ENCODE measurements at places on chromosomes 2 and 18.
A peak's percentile ranks its signal among the peaks of the same experiment; 100 is the strongest.

- H3K4me1 ChIP-seq = peaks cover 11% of the 10 kb centered on the region
- peaks cover 10% of the 10 kb centered on the region for H3K27me3 ChIP-seq
- DNase-seq = no peak
- H3K4me3 ChIP-seq = no peak overlapping the region
- H3K36me3 ChIP-seq = no peaks in the 10 kb centered on the region
- H3K27ac ChIP-seq = no peak overlapping the region
Measured at GRCh38 chr2:152585830-152586484, 131.3 kb downstream of the PRPF40A start.

- DNase-seq = peak; percentile 22
- H3K27ac ChIP-seq = no peak overlapping the region
Measured at GRCh38 chr18:51537487-51537886, 340.0 kb upstream of the MEX3C start.

DNA sequence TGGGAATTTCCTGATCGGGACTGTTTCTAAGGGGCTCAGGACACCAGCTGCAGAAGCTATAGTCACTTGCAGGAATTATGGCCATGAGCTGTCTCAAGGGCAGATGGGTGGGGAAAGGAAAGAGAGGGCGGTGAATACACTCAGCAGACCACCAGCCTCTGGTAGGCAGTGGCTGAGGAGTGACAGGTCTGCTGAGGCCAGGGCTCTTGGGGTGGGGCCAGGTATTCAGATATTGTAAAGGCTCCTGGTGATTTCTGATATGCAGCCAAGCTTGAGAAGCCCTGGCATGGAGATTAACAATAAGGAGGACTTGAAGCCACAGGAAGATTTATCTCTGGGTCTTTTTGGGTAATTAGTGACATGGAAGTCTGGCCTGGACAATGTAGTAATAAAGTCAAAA lies 145.3 kb upstream of the AQP4 start:
- no peaks in the 10 kb centered on the region for H3K36me3 ChIP-seq
- H3K4me1 ChIP-seq = no peaks in the 10 kb centered on the region
- no peak overlapping the region for H3K27ac ChIP-seq
- no peak overlapping the region for H3K4me3 ChIP-seq
- no peaks in the 10 kb centered on the region for H3K27me3 ChIP-seq

- H3K4me3 ChIP-seq = no peak overlapping the region
- H3K36me3 ChIP-seq = peaks cover 70% of the 10 kb centered on the region
- no peaks in the 10 kb centered on the region for H3K27me3 ChIP-seq
- H3K27ac ChIP-seq = no peak overlapping the region
- DNase-seq = no peak
Measured at GRCh38 chr18:2920027-2920426, 73.2 kb downstream of the EMILIN2 start.

DNA sequence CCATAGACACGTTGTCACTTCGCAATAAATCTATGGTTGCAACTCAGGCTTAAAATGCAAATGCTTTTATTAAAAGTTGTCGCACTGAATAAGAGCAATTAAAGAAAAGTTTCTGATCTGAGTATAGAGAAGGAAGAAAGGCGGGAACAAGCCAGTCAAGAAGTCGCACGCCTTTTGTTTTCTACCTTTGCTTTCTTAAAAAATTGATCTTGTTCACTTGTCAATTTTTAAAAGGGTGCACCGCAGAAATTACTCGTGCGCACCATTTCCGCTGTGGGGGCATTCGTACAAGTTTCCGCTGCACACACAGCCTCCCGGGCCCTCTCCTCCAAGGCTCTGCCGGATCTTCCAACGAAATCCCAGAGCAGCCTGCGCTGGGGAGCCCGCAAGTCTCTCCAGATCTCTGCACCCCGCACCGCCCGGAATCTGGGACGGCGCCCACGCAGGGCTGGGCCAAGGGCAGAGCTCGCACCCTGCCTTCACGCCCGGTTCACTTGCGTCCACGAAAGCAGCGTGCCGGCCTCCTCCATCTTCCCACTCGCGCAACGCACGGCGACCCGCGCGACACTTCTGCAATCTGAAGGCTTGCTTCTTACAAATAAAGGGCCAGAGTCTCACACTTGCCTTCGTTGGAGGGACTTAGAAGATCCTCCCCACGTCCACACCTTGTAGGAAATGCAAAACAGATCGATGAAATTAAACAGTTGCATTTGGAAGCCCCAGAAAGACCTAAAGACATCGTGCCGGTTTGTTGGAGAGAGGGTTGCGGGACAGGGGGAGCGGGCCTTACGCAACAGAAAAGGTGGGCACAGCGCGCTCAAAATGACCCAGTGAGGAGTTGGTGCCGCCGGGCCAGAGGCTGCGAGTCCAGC lies 2.6 kb upstream of the SALL3 start:
- H3K36me3 ChIP-seq = peaks cover 4% of the 10 kb centered on the region
- peak overlapping the region; percentile 1 for H3K27ac ChIP-seq
- H3K27me3 ChIP-seq = peaks cover 55% of the 10 kb centered on the region
- no peak overlapping the region for H3K4me3 ChIP-seq
- no peak for DNase-seq

All from activated CD4-positive, alpha-beta memory T cell treated with anti-CD3 and anti-CD28 coated beads for 36 hours (primary cell).